AG04450 (cell line): ENCODE measurements at places on chromosomes 12 and 14. TPM values are rescaled to one million over a fixed set of nuclear protein-coding genes. Genes with fewer than 3 reads are reported as not detected.

GRCh38 chr14:68809524-68809923, 16.7 kb upstream of the ZFP36L1 start:
- DNase-seq, result no peak

DNA sequence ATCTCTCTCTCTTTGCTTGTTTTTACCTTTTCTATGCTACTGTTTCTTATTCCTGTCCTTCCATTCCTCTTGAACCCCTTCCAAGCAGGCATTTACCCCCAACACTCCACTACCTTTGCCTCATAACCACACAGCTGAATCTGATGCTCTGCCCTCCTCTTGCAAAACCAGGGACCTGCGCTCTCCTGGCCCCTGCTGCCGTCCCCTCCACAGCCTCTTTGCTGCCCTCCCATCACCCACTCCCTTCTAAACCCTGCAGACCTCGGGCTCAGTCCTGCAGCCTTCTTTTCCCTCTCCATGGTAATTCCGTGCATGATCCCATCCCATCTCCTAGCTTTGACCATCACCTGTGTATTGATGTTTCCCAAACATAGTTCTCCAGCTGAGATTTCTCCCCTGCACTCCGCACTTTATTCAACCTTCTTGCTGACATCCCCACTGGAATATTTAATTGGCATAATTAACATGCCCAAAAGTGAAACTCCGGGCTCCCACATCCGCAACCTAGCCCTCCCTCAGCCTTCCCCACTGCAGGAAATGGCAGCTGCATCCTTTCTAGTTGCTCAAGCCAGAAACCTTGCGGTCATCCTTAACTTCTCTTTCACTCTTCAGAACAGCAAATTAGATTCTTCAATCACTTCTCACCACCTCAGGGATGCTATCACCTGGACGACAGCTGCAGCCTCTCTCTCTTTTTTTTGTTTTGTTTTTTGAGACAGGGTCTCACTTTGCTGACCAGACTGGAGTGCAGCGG, 16.0 kb downstream of the FIGNL2 start:
- DNase-seq, result no peak

GRCh38 chr12:70840656-70841350, 79.7 kb downstream of the PTPRR start:
- no peak for DNase-seq

RD3L gene
- not detected in 2 replicates for polyA plus RNA-seq

TMEM253 gene
- polyA plus RNA-seq, result 0.21 TPM in 2 replicates

- DNase-seq, result no peak
These were observed 8.4 kb downstream of the ARHGEF25 start for GRCh38 chr12:57619434-57620244.

TMTC2 gene
- 1.6 and 1.8 TPM in 2 replicates for polyA plus RNA-seq

GRCh38 chr14:24789378-24789884, 155.4 kb upstream of the GZMB start:
- no peak for DNase-seq

GRCh38 chr12:117080661-117081144, 18.5 kb downstream of the TESC start:
- DNase-seq, result no peak

DNA sequence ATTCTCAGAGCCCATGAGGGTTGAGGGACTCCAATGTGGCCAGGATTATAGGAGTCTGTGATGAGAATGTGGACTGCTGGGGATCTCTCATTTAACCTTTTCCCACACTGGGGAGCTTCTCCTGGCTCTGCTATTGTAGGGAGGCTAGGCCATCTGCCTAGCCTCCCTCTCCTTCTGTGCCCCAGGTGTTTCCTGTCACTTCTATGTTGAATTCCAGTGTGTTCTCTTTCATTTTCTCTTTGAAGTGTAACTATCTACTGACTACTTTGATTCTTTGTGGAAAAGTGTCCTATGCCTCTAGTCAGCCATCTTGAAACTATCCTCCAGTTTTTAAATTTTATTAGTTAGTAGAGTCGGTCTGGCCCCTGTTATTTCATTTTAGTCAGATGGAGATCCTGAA, 53.4 kb upstream of the ABCD2 start:
- no peak for DNase-seq

- DNase-seq, result no peak
These were observed 678.5 kb upstream of the TBX3 start for GRCh38 chr12:115362339-115362976.

GRCh38 chr14:51544471-51544870, 107.2 kb upstream of the FRMD6 start:
- DNase-seq, result no peak

BCL2L14 gene
- not detected in 2 replicates for polyA plus RNA-seq

DNA sequence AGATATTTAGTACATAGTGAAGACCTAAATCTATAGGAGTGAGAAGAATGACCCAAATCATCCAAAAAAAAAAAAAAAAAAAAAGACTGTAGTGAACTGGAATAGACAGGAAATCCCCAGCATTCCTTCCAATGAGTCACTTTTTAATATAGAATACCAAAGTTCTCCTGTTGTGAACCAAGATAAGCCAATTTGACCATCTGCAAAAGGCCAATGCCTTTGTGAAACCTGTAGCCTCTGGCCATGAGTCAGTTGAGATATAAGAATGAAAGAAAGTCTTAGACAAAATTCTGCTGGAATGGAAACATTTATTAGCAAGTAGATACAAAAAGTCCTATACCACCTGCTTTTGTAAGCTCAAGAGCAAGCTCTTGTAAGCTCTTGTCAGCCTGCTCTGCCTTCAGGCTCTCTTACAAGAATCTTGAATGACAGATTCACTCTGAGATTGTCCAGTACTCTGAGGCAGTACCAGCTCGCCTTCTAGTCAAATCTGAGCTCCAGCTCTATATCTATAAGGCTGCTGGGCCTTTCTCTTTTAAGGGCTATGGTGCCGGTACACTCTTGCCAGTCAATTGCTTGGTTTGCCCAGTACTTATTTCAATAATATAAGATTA, 243.0 kb upstream of the TMTC1 start:
- peak; percentile 55 for DNase-seq

ACVRL1 gene
- polyA plus RNA-seq, result 11.1 and 13.4 TPM in 2 replicates

- peak; percentile 84 for DNase-seq
These were observed 13.6 kb downstream of the SNRNP35 start for GRCh38 chr12:123471374-123472068.

CPNE8 gene
- polyA plus RNA-seq, result 0.02 TPM in 1 of 2 replicates, not detected in the other

PTPRO gene
- 0.10 and 0.16 TPM in 2 replicates for polyA plus RNA-seq

RASSF9 gene
- polyA plus RNA-seq, result 0.06 and 0.16 TPM in 2 replicates

DNA sequence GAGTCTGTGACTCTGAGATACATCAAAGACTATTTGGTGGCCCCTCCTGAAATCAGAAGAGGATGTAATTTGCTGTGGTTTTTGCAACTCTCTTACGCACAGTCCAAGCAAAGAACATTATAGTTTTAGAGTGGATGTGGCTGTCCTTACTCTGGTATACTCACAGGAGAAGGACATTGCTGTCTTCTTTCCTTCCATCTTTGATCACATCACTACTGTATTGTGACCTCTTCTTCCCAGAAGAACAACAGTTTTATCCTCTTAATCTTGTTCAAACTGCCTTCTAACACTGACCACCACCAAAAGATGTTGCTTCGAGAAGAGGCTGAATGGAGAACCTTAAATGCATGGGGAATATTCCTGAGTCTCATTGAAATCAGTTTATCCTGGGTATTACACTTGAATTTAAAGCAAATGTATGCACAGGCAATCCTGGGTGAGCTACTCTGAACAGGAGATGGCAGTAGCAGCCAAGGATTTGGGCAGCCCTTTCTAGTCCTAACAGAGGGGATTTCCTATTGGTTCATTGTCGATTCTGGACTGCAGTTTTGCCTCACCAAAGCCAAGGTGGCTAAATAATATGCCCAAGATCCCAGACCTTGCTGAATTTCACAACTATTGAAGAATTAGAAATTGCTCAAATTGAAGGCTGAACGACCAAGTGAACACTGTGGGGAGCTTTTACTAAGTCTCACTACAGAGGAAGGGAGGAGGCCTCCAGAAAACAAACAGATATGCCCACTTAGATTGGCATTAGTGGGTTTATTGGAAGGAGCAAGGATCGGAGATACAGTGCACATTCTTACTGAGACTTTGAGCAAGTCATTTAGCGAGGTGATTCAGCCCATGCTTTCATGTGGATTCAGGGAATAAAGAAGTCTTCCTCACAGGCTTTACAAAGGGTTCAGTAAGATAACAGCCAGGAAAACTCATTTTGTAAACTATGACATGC, 282.8 kb downstream of the PAWR start:
- peak; percentile 81 for DNase-seq

KIF26A gene
- polyA plus RNA-seq, result not detected in 2 replicates

MEG3 gene
- 306 and 310 TPM in 2 replicates for polyA plus RNA-seq

DNA sequence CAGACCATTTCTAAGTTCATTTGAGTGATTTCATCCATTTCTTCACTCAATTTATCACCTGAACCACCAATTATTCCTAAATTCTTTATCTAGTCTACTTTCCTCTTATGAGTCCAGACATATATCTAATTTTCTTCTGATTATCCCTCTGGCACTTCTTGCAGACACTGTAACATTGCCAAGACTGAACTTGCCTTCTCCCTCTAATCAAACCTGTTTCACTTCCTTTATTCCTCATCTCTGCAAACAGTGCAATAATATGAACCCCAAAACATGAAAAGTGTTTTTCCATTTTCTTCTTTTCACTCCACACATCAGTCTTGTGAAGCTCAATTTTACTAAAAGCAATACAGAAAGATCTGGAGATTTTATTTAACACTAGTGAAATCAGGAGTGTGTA, 37.8 kb upstream of the PTPRQ start:
- no peak for DNase-seq

- DNase-seq, result no peak
These were observed 52.0 kb downstream of the PEBP1 start for GRCh38 chr12:118187751-118188435.

- no peak for DNase-seq
These were observed 599.8 kb upstream of the TMEM132C start for GRCh38 chr12:127667131-127667685.

GRCh38 chr14:33567023-33567728, 383.7 kb downstream of the EGLN3 start:
- no peak for DNase-seq

KRT5 gene
- polyA plus RNA-seq, result 0.31 TPM in 1 of 2 replicates, not detected in the other

GRCh38 chr12:122526683-122527477, at the start of the genes KNTC1 and RSRC2:
TSS of gene KNTC1 (plus strand) at chr12:122527249. CDS start at chr12:122530064, 2,815 bp downstream.
TSS of gene RSRC2 (minus strand) at chr12:122526936. CDS start at chr12:122526853, 83 bp downstream.
- peak; percentile 99 for DNase-seq

- DNase-seq, result no peak
These were observed 79.5 kb downstream of the OTOGL start for GRCh38 chr12:80178846-80179245.

DNA sequence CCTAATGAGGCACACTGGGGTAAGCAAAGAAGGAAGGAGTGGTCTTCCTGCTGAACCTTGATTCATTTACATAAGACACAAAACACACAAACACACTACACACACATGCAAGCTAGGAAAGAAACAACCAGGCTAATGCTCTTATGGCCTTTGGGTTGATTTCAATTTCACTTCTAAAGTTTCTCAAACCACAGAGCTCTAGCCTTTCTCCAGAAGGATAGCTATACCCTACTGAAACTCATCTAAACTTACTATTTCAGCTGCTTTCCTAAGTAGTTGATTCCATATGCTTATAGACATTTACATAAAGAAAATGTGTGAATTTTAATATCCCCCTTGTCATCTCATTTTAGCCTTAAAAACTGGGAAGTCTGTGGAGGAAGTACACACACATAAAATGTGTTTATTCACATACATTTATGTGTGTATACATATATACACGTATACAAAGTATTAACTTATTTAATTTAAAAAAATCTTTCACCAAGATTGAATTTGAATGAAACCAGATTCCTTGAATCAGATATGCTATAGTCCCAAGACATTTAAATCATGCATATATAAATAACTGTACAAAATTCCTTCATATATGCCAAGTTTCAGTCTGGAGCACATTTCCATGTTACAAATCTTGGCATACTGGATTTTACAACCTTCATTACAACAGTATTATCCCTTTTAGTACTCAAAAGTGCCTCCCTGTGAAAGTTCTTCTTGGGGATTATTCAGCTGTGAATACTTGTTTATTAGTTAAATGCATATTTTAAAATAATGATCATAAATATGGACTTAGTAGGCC, 231.8 kb upstream of the NPAS3 start:
- DNase-seq, result no peak

- no peak for DNase-seq
These were observed 57.4 kb downstream of the DGLUCY start for GRCh38 chr14:91171291-91171690.

GRCh38 chr14:102200690-102201352, 61.1 kb downstream of the WDR20 start:
- DNase-seq, result no peak

GRCh38 chr12:13230500-13230899, 34.0 kb downstream of the EMP1 start:
- DNase-seq, result no peak

DNA sequence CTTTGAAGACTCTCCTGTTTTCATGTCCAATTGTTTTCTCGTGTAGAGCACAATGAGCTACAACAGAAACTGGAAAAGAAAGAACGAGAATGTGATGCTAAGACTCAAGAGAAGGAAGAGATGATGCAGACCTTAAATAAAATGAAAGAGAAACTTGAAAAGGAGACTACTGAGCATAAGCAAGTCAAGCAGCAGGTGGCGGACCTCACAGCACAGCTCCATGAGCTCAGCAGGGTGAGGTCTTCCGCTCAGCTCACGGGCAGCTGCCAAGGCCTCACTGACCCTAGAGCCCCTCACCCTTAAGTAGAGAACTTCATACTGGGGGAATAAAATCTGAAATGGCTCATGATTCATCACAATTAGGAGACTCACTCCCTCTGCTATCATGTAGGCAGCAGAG, 134.7 kb downstream of the GPR135 start:
- DNase-seq, result no peak

- no peak for DNase-seq
These were observed 32.3 kb downstream of the RPS29 start for GRCh38 chr14:49553892-49554291.

- DNase-seq, result no peak
These were observed 441.8 kb downstream of the TMTC2 start for GRCh38 chr12:83128540-83128939.
